ENCODE measurements at places on chromosomes 6 and 20.

- no peak for DNase-seq
These were observed 655.9 kb upstream of the EYS start for GRCh38 chr6:66362888-66363287.

GRCh38 chr20:7516621-7517111, 423.6 kb downstream of the HAO1 start:
- no peak for DNase-seq

GRCh38 chr6:12008366-12009179, 3.5 kb upstream of the HIVEP1 start:
- peak; percentile 73 for DNase-seq

DNA sequence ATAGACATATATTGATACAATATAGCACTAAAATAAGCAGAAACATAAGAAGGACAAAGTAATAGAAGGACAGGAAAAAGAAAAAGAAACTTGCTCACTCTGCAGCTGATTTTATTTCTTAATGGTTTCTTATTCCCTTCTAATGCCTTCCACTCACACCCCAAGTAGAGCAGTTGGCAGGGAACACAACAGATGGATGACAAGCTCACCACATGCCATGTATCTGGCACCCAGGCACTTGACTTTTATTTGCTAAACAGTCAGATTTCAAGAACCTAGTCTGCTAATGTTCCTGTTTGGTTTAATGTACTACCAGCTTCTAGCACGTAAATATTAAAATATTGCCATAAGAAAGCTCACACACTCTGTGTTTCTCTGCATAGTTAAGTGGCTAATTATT, 87.1 kb downstream of the COL19A1 start:
- no peak for DNase-seq

DNA sequence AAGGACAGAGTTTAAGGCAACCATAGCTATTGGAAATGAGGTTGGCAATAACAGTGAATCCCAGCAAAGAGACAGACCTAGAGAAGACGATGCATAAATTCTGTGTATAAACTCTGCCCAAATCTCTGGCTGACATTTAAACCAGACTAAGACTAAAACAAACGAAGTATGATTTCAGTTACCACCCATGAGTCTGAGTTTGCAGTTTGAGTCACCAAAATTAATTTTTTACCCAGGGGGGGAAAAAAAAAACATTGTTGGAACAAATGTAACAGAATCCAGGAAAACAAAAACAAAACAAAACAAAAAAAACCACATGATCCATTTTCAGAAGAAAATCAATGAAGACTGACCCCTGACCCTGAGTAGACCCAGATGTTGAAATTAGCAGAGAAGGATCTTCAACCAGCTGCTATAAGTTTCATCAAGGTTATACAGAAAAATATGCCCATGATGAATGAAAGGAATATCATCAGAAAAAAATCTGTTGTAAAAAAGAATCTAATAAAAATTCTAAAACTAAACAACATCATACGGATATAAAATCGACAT, 190.8 kb downstream of the GMDS start:
- DNase-seq: no peak

DNA sequence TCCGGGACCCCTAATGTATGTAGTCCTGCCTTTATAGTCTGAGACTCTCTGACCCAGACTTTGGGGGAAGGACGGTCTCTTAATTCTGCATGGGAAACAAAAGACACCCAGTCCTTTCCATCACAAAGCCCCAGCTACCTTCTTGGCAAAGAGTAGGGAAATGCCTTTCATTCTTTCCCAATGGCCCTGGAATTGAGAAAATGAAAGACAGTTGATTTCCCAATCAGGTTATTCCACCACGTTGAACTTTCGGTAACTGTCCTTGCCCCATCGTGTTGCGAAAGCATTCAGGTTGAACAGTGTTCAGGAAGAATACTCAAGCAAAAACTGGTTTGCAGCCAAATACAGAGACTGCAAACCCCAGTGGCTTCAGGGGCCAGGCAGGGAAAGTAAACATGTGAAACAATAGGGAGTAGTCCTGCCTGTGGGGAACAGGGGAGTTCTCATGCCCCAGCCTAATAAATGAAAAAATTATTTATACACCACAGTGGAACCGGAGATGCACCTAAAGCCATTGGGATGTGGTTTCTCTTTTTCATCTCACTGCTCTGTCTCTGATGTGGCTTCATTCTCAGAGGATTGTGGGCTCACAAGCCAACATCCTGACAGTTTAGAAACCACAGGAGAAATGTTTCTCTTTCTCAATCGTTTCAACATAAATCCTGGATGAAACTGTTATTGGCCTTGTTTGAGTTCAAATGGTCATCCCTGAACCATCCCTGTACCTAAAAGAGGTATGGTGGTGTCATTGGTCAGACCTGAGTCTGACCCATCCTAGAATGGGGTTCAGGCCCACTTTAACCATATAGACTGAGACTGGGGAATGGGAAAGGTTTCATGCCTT, 44.2 kb upstream of the SLC9A8 start:
- DNase-seq: no peak

DNA sequence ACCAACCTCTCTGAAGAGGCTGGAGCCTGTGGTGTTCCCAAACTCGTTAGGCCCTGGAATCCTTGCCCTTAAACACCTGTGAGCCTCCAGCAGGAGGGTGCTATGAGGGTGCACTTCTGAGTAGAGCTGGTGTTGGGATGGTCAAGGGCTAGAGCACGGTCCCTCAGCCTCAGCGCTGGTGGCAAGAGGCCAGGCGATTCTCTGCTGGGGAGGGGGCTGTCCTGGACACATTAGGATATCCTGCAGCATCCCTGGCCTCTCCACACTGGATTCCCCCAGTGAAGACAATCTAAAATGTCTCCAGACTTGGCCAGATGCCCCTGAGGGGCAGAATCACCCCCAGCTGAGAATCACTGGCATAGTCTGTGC, 157.8 kb downstream of the SYCP2 start:
- DNase-seq: no peak

DNA sequence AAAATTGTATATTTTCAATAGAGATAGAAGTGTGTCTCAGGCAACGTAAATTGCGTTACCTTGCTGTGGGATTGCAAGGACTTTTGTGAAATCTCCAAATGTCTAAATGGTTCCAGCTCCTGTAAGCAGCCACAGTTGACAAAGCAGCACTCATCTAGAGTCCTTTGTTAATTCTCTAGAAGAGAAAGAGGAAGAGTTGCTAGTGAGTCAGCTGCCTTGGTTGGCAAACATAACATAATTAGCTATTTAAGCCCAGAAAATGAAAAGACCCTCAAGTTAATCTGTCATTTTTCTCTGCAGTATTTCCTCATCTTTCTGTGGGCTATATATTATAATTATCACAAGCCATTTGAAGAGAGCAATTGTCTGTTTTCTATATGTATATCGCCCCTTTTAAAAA, 66.4 kb upstream of the FABP7 start:
- no peak for DNase-seq

- DNase-seq: no peak
These were observed 969.2 kb upstream of the SLC35B3 start for GRCh38 chr6:9404351-9405146.

- no peak for DNase-seq
These were observed 182.7 kb downstream of the TAF4 start for GRCh38 chr20:61882716-61883615.

DNA sequence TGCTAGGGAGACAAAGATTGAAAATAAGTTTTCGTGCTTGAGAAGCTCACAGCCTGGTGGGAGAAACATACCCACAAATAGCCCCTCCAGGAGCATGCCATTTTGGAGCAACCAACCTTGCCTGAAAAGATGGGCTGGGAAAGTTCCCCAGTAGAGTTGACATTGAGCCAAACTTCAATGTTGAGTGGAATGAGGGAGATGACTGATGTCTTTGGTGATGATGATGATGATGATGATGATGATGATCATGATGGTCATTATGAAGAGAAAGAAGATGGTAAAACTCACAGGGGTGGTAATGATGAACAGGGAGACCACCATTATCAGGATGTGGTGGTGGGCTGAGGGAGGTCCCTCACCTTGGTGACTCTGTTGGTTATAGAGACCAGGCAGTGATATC, 283.9 kb upstream of the RNF24 start:
- no peak for DNase-seq

DNA sequence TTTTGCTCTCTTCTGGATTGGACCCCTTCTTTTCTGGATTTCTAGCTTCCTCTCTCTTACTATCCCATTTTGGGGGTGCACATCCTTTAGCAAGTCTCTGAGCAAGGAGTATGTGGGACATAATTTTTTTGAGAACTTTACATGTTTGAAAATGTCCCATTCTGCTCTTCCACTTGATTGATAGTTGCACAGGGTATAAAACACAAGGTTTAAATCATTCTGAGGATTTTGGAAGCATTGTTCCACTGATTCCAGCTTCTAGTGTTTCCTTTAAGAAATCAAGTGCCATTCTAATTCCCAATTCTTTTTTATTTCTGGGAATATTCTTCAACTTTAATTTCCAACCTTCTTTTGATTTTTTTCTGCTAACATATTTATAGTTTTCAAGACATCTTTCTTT, 60.7 kb downstream of the APCDD1L start:
- DNase-seq: no peak

GRCh38 chr6:24997905-24998304, 62.1 kb upstream of the RIPOR2 start:
- DNase-seq: no peak

- no peak for DNase-seq
These were observed 144.5 kb downstream of the CEBPB start for GRCh38 chr20:50335105-50335504.

GRCh38 chr6:45746046-45746445, 269.6 kb downstream of the CLIC5 start:
- no peak for DNase-seq

GRCh38 chr6:73941892-73942291, 245.9 kb downstream of the CD109 start:
- DNase-seq: no peak

DNA sequence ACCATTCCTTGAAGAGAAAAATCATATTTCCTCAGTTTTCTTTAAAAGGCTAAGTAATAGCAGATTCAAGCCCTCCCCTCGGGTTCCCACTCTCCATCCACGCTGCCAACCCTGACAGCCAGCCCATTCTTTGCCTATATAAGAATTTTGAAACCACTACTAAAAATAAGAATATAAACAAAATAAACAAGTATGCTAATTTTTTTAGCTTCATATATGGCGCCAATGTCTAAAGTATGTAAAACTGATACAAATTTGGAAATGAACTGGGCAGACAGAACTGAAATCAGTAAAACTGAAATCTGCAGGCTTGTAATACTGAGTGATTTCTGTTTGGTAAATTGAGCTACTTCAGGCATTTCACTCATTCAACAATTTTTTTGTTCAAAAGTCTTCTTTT, 19.0 kb downstream of the ELOVL2 start:
- no peak for DNase-seq

DNA sequence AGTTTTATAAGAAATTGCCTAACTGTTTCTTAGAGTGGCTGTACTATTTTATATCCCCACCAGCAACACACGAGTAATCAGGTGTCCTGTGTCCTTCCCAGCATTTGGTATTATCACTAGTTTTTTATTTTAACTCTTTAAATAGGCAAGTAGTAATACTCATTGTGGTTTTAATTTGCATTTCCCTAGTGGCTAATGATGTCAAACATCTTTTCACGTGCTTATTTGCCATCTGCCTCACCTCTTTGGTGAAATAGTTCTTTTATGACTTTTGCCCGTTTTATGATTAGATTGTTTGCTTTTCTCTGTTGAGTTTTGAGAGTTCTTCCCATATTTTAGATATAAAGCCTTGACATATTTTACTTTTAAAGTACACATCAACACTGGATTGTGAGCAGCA, 57.8 kb downstream of the GCLC start:
- no peak for DNase-seq

DNA sequence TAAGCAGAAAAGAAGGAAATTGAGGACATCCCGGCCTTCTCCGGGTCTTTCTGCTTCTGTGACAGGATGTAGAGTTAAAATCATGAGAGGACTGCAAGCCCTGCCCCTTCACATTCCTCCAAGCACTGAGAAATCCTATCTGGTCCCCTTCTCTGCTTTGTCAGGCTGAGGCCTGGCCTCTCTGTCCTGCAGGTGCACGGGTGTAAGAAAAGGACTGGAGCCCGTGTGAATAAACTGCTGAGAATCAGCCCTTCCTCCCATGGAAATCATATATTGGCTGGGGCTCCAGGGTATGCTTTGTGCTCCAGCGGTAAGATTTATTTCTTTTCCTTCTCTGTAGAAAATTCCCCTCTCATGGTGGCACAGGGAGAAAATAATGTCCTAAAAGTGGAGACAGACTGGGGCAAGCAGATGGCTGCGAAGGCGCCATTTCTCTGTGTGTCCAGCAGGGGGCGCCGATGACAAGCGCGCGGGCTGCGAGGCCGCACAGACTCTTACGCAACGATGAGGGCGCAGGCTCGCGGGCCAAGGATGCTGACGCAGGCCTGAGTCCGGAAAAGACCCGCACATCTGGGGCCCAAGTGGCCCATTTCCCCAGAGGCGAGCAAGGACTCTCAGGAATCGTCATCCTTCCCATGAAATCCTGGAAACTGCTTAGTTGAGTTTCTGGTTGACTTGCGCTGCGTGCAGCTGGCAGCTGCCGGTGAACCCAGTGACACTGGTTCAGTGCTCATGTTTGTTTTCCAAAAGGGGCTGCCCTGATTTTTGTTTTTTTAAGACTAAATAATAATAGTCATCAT, 258.6 kb downstream of the ADGB start:
- peak; percentile 62 for DNase-seq

DNA sequence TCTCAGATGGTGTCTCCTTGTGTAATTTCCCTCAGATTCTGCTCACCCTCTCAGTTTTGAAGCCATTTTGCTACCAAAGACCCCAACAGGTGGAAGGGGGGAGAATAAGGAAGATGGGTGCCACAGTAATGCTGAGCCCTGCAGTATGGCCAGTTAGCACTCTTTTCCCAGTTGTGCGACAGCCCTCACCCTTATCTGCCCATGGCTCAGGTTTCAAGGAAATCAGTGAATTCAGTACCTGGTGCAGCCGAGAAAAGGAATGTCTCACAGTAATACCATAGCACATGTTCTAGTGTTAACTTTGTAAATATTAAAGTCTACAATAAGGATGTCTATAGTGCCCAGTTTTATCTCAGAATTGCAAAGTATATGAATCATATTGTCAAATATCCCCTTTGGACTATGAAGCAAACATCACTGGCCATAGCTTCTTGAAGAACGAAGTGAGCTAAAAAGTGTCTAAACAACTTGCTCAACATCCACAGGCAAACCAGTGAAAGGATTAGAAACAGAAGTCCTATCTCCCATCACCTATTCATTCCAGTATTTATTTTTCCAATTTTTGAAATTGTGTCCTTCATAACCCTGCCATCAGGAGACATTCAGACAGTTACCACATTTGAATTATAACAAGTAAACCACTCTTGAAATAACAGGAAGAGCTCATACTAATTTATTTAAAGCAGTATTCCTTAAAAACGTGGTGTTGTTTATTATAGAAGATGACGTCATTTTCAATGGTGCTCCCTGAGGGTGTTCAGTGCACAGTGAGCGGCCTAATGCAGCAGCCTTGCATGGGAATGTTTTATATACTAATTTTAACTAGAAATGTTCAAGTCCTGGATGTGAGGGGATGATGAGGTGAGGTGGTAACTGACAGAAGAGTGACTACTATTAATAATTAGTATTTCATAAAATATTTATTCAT, 366.2 kb downstream of the TFAP2A start:
- DNase-seq: no peak

GRCh38 chr6:163136681-163137397, 277.7 kb upstream of the QKI start:
- DNase-seq: no peak
